ENCODE measurements at places on chromosomes 2 and 18.

DNA sequence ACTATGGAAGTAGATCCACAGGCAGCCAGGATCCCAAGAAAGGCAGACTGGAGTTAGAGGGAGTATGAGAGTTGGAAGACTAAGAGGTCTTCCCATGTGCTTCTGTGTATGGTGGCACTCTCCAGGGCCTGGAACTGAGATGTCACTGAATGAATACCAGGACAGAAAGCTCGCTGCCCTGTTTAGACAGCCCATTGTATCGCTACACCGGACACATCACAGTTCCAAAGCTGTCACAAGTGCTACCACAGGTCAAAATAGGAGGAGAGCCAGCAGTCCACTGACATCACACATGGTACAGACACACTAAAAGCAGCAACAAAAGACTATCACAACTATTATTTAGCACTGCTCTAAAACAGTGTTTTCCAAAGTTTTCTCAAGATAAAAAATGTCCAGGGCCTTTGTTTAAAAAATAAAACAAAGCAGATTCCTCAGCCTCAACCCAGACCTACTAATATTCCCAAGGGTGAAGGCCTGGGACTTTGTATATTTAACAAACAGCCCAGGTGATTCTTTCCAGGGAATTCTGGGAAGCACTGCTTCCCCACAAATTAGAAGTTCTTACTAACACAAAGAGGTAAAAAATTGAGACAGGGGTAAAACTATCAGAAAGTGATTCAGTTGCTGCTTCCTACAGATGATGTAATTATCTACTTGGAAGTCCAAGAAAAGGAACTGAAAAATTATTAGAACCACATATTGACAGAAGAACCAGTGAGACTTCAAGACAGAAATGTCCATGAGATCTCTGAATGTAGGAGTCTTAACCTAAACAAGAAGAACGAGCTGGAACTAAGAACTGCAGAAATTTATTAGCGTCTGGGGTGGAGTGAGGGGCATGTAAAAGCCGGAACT, 116.0 kb downstream of the DTNB start:
- DNase-seq = no peak

DNA sequence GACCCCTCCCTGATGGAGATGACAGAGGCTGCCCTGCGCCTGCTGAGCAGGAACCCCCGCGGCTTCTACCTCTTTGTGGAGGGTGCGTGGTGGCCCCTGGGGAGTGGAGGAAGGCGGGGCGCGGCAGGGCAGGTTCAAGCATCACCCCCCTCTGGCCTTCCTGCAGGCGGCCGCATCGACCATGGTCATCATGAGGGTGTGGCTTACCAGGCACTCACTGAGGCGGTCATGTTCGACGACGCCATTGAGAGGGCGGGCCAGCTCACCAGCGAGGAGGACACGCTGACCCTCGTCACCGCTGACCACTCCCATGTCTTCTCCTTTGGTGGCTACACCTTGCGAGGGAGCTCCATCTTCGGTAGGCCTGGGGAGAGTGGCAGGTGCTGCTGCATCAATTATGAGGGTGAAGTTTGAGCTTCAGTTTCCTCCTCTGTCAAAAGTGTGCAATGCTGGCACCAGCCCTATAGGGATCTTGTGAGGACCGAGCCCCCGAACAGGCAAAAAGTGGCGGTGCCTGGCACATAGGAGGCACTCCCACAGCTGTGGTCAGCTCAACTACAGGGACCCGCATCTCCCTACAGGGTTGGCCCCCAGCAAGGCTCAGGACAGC, 2.2 kb downstream of the ALPI start:
- DNase-seq = no peak

DNA sequence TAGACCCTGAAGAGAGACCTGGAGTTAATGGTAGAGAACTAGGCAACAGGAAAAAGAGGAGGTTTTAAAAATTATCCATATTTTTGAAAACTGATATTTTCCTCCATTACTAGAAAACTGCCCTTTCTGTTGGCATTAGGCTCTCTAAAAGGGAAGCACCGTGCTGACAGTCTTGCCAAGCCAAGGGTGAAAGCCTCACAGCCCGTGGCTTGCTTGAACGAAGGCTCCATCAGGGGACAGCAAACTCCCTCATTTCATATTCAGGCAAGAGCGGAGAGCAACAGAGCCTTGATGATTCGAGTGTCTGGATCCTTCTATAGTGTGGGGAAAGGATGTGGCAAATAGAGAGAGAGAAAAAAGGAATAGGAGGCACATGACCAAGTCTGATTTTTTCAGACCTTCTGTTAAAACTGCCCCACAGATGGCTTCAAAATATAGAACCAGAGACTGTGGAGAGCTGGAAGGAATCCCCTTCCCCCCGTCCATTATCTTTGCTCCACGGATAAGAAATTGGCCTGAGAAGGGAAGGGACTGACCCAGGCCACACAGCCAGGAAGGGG, 67.0 kb downstream of the CACNB4 start:
- DNase-seq = no peak

DNA sequence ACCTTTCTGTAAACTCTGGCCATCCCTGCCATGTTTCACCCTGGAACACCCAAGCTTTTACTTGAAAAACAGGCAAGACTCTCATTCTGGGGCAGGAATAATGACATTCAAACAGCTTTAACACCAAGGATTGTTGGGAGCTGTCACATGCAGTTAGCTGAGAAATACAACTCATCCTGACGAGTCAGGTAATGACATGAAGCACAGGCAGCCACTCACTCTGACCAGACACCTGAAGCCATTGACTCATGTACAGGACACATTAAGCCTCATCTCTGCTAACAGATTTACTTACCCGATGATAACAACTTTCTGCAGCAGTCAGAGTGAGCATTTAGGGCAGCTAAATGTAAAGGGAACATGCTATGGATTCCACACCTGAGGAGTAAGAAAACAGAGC, 163.1 kb upstream of the PGAP1 start:
- no peak for DNase-seq

GRCh38 chr2:43329637-43330036, 103.2 kb upstream of the ZFP36L2 start:
- DNase-seq = no peak

DNA sequence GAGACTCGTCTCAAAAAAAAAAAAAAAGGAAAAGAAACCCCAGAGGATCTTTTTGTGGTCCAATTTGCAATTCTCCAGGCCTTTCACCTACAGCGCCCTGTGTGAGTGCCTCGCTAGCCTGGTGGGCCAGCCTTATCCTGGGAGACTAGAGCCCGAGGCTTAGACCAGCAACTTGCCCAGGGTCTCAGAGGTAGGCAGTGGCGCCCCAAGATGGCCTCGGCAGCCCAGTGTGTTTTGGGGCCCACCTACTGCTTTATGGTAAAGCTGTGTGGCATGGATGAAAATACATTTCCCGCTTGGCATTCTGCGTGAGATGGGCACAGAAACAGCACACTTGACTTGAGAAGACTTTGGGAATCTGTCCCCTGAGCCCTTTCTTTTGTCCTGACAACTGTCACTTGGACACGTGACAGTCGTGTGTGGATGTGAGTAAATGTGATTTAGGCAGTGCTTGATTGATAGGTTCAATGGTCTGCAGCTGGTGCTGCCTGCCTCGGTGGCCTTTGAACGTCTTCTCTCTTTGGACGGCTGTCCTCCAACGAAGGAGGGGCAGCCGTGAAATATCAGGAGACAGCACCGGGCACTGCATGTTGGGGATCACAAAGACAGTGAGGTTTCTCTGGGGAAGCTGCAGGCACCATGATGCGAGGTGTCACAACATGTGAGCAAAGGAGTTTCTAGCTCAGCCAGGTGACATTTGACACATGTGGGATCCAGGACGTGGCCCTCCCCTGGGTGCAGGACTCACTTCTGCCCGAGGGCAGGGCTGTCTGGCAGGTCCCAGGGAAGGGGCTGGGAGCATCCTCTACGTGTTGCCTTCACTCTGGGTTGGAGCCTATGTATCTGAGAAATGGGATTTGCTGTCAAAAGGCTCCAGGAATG, 209.5 kb upstream of the TWIST2 start:
- DNase-seq = no peak

- no peak for DNase-seq
Observed at GRCh38 chr2:238282861-238283738, 5.3 kb downstream of the PER2 start.

Measured in iPS-NIHi11 (cell line).